ENCODE measurements at places on chromosomes 4 and X.
A peak's percentile ranks its signal among the peaks of the same experiment; 100 is the strongest.

DNA sequence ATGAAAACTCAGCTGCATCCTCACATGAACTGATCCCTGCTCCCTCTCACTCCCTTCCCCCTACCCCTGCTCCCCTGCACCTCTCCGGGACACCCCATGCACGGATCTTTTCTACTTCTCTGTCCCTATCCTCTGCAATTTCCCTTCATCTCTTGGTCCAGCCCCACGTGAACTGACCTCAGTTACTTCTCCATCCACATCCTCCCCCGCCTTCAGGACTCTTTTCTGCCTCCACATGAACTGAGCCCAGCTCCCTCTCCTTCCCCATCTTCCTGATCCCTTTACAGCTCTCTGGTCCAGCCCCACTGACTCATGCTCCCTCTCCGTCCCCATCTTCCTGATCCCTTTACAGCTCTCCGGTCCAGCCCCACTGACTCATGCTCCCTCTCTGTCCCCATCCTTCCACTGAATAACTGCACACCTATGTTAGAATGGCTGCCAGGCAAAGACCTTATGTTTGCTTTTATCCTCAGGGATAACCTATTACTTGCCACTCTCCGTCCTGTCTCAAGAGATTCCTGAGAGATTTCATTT, 5.6 kb downstream of the CETN2 start:
- DNase-seq: no peak

GRCh38 chr4:8132947-8133705, 25.5 kb downstream of the ABLIM2 start:
- DNase-seq: no peak

GRCh38 chrX:14095702-14096101, 66.0 kb upstream of the GEMIN8 start:
- DNase-seq: peak; percentile 0

DNA sequence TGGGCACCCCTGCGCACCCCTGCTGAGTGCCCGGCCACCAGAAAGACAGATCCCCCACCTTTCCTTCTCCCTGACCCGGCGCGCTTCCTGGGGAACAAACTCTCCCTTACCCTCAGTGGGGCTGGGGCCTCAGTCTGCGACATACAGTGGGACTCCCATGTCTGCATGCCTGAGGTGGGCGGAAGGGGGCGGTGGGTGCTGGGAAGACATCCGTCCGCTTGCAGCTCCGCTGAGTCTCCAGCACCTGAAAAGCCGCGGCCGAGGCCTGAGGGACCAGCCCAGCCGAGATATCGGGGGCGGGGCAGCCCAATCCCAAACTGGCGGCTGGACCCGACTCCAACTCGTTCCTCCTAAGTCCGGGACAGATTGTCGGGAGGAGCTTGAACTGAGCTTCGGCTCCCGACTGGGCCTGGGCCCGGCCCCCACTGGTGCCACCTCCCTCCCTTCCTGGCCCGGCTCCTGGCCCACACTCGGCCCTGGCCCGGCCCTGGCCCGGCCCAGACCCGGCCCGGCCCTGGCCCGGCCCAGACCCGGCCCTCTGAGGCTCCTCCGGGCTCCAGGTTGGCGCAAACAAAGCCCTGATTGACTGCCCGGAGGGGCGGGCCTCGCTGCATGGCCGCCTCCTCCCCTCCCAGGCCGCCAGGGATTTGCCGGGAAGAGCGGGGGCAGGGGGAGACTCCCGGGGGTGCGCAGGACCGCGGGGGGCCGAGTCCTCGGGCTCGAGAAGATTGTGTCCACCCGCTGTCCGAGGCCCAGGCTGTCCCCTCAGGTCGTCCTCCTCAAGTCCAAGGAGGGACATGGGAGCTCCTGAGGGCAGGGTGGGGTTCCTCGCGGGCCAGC, 877 bp upstream of the SLC16A2 start:
- no peak for DNase-seq

DNA sequence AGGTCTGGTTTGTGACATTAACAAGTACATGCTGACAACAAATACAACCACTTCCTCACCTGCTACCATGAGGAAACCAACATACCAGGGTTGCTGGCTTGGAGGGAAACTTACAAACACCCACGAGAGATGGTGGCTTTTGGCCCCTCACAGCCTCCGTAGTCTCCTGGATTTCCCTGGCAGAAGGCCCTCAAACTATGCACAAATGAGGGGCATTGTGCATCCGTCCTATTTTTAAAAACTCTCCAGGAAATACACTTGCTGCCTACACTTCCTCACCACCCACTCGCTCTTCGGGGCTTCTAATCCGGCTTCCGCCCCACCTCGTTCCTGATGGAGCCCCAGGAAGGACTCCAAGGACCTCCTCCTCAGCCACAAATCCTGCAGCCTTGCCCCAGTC, 355.0 kb upstream of the GATB start:
- no peak for DNase-seq

GRCh38 chr4:95415346-95415771, 133.4 kb downstream of the UNC5C start:
- no peak for DNase-seq

GRCh38 chr4:120132935-120133334, 66.3 kb upstream of the MAD2L1 start:
- no peak for DNase-seq

GRCh38 chr4:69858690-69859089, 1.3 kb downstream of the SULT1E1 start:
- DNase-seq: no peak

DNA sequence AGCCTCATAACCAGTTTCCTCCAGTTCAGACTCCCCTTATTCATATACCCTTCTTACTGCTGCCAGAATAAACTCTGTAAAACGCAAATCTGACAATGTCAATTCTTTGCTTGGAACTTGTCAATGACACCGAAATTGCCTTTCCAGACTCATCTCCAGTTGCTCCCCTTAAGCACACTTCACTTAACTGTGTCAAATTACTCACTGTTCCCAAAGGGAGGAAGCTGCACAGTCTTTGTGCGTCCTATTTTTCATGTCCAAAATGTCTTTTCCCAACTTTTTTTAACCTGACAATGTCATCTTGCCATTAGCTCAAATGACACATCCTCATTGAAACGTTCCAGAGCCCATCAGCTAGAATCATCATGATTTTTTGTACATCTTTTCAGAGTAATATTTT, 867.3 kb downstream of the RPA4 start:
- no peak for DNase-seq
